ENCODE measurements at places on chromosomes 13 and 19.

DNA sequence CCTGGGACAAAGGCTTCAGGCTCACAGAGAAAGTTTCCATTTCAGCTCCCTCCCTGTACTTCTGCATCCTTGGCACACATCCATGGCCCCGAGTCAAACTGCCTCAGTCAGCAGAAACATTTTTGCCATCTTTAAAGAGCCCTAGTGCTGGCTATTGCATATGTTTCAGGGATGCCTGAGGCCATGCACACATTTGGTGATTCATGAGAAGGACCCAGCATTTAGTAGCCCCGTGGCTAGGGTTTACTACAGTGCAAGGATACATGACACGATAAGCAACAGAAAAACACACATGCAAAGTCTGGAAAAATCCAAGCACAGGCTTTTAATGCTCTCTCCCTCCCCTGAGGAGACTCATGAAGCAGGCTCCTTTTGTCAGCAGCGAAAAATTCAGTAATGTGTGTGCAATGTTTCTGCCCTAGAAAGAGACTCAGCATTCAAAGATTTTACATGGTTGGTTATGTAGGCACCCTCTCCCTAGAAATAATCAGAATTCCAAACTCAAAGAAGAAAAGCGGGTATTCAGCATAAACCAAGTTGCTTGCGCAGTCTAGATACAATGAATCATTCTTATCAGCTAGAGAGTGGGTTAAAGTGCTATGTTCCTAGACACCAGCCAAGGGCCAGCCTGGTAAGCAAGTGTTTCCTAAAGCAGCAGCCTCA lies 17.6 kb downstream of the ACOD1 start:
- DNase-seq = peak; percentile 65

GRCh38 chr13:113146750-113147149 lies 11.7 kb upstream of the PROZ start:
- DNase-seq = no peak

DNA sequence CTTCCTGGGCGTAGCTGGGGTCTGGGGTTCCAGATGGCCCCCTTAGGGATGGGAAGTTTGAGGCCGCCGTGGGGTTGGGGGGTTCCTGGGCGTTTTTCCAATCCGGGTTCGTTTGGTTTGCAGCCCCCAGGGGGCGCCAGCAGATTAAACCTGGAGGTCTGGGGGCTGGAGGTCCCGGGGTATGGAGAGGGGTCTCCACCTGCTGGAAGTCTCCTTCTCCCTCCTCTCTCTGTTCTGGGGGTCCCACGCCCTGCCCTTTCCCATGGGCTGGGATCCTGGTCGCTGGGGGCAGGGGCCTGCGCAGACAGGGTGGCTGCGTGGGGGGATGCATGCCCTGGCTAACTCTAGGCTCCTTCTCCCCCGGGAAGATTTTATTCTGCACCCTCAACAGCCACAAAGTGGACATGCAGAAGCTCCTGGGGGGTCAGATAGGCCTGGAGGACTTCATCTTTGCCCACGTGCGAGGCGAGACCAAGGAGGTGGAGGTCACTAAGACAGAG lies 899 bp downstream of the GIPC3 start:
- DNase-seq = no peak

- DNase-seq = no peak
These were observed 8.4 kb upstream of the C13orf46 start for GRCh38 chr13:113982296-113982661.

DNA sequence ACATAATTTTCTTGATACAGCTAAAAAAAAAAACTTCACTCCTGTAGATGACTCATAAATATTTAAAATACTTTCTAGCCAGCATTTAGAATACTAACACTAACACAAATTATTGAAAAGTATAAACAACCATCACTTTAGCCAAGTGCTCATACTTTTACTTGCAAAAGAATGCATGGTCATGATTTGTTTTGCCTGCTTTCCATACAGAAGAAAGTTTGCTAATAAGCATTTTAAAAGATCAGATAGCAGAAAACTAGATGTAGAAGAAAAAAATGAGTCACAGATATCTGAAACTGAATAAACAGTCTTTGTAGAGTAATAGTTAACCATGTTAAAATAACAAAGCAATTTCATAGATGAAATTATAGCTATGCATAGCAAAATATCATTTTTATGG lies 2280.4 kb upstream of the PCDH20 start:
- peak; percentile 62 for DNase-seq
